GM12891 (cell line): ENCODE measurements at places on chromosomes 5 and 9.

GRCh38 chr9:137390553-137391410, 32.2 kb downstream of the EXD3 start:
- no peak for DNase-seq

DNA sequence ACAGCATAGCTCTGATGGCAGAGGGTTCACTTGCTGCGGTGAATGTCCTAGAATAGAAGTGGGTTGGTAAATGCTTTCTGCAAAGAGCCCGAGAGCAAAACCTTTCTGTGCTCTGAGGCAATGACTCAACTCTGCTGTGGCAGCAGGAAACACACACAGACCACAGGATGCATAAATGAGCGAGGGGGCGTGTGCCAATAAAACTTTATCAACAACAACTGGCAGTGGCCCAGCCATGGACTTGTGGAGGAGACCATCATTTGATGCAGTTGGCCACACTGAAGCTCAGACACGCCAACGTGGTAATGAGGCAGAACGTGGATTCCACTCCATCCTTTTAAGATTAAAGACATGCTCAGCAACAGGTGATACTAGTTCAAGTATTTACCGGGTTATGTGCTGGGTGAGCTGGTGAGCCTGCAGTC, 6.8 kb downstream of the MRPL36 start:
- DNase-seq, result peak; percentile 68

DNA sequence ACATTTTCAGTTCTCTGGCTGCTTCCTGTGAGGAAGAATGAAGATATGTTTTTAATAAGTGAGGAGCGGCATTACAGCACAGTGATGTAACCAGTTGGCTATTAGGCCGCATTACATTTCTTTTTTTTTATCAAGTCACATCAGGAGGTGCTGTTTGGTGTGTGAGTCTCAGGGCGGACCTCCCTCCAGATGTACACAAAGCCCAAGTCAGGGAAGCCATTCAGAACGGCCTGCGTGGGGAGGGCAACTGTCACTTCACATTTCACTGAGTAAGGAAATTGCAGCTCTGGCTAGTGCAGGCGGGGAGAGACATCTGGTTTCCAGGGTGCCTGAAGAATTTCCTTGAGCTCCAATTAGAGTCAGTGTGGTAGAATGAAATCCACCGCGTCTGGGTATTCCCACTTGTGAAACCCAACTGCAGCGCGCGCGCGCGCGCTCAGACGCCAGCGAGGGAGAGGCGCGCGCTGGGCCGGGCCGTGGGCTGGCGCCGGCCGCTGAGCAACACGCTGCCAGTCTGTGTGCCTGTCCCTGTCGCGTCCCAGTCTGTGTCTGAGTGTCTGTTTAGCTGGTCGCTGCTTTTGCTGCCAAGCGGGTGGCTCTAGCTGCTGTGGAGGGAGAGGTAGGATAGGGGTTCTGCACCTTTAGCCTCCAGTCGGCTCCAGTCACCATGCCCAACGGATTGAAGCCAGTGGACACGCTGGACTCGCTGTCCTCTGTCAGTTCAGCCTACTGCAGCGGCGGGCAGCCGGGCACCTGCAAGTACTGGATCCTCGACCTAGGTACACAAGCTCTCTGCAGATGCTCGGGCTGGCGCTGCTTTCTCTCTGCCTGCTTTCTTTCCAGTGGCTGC, 140.8 kb upstream of the OTULINL start:
- no peak for DNase-seq

- no peak for DNase-seq
These were observed 31.8 kb upstream of the FGF1 start for GRCh38 chr5:142717582-142718215.

DNA sequence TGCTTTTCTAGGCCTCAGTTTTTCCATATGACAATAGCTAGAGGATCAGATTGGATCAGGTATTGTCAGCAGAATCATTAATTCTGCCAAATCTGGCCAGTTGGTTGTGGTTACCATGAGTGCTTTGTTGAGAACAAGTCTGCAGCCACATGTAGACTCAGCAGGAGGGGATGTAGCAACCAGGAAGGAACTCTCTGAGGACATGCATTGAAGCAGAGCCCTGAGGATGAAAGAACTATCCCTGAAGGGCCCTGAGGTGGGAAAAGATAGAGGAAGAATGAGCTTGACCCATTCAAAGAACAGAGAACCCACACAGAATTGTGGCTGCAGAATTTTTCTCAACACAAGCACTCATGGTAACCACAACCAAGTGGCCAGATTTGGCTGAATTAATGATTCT, 60.1 kb upstream of the AFAP1L1 start:
- DNase-seq, result no peak

- no peak for DNase-seq
These were observed 301.6 kb downstream of the NR3C1 start for GRCh38 chr5:143101725-143102386.

DNA sequence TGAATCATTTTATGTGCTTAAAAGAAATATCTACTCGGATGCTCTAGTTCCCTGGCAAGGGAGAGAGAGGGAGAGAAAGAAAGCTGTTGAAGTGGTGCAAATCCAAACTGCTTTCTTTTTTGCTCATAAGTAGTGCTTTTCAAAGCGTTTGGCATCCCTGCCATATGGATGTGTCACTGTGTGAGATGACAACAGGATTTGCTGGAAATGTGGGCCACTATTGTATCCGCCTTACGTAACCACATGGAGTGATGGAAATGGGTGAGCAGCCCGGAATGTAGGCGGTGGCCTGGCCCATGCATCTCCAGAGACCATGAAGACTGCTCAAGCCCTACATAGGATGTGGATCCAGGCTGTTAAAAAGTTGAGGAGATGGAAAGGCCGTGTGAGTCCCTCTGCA, 30.8 kb downstream of the TJP2 start:
- no peak for DNase-seq

GRCh38 chr9:121360601-121361374, 9.3 kb downstream of the STOM start:
- DNase-seq, result no peak

DNA sequence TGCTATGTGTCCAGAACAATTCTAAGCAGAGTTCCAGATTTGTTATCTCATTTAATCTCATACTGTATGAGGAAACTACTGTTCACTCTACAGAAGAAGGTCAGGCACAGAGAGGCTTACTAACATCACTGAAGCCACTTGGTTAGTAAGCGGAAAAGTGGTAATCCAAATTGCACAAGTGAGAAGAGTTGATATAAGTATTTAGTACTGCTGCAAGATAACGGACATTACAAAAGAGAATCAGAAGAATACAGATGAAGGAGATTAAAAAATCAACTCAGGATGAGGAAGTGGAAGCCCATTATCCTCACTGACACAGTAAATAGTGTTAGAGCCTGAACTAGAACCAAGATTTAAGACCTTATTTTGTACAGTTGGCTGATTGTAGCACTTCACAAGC, 22.3 kb upstream of the TLR4 start:
- DNase-seq, result no peak

DNA sequence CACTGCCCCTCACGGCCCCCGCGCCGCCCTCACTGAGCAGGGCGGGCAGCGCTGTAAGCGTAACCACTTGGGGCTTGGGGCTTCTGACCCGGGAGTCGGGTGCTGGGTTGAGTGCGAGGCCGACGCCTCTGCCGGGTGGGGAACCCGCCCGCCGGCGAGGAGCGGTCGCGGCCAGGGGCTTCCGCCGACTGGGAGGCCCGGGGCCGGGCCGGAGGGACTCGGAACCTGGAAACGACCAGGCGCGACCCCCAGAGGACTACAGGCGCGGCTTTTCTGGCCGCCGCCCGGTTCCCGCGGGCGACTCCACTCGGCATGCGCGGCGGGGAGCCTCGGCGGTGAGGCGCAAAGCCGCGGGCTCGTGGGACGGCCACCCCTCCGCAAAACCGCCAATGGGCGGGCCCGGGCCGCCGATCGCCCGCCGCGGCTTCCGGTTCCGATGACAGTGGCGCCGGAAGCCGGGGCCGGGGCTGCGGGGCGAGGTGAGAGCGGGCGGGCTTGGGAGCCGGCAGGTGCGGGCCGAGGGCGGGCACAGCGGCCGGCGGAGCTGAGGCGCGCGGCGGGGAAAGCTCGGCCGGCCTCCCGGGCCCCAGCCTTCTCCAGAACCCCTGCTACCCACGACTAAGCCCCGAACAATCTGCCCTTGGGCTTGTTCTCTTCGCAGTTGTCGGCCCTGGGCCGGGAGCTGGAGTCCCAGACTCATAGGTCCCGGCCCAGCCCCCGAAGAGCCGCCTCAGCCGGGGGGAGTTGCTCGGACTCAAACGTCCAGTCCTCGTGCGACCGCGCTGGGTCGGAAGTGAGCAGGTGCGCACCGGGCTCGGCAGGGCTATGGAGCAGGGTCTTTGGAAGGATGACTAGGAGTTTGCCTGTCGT, at the start of gene RMND5B:
RMND5B (plus strand) TSS at position 439 of the 870 bp plus-strand sequence. CDS start 7,106 bp downstream, outside the sequence.
- peak; percentile 96 for DNase-seq

DNA sequence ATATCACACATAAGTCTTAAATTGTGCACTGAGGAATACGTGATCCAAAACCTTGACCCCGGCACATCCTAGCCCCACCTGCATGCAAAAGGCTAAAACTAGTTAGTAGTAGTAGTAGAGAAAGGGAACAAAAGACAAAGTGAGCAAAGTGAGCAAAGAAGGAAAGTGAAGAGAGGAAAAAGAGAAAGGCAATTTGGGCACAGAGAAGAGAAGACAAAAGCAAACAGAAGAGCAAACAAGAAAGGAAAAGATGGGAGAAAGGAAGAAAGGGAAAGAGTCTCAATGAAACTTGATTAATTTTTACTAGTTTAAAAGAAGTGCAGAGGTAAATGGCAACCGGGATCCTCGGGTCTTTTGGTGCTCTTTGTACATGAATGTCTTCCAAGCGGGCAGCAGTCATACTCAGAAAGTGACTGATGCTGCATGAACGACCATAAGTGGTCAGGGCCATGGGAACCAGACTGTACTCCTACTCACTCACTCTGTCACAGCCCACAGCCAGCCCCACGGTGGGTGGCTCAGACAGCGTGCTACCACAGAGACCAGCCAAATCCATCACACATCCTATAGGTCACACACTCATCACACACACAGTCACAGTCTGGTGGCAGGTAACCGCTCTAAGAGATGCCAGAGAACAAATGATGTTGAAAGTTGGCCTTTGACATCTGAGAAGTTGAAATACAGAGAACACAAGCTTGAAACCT, 203.9 kb downstream of the FBN2 start:
- DNase-seq, result no peak

- no peak for DNase-seq
These were observed 1.4 kb upstream of the CIZ1 start for GRCh38 chr9:128192601-128193371.

DNA sequence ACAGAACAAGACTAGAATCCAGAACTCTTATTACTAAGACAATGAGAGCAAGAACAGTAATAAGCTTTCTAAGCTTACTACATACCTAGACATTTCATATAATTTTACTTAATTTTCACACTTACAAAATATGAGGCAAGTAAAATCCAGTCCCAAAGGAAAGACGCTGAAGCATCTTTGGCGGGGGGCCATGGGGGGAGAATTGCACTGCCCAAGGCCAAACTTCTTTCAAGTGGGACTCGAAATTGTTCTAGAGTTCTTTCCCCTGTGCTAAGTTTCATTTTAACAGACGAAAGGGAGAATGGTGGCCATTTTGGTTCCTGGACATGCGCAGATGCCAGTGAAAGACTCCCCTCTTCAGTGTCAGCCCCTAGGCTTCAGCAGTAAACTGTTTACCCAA, 72.3 kb downstream of the PRRT1B start:
- no peak for DNase-seq

GRCh38 chr9:119453490-119453911, 84.3 kb upstream of the BRINP1 start:
- no peak for DNase-seq

GRCh38 chr5:147417135-147417813, 92.6 kb downstream of the DPYSL3 start:
- no peak for DNase-seq

- no peak for DNase-seq
These were observed 1.7 kb downstream of the INPP5E start for GRCh38 chr9:136437839-136438547.

GRCh38 chr5:132456987-132457361, 33.6 kb downstream of the IRF1 start:
- DNase-seq, result no peak

- no peak for DNase-seq
These were observed 3.4 kb downstream of the UNC5A start for GRCh38 chr5:176813587-176814312.

DNA sequence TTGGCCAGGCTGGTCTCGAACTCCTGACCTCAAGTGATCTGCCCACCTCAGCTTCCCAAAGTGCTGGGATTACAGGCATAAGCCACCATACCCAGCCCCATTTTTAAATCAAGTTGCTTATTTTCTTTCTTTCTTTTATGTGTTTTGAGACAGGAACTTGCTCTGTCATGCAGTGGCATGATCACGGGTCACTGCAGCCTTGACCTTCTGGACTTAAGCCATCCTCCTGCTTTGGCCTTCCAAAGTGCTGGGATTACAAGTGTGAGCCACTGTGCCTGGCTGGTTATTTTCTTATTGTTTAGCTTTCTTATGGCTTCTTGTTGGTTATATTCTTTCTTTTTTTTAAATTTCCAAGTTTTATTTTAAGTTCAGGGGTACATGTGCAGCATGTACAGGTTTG, 79.7 kb upstream of the C5orf63 start:
- no peak for DNase-seq

DNA sequence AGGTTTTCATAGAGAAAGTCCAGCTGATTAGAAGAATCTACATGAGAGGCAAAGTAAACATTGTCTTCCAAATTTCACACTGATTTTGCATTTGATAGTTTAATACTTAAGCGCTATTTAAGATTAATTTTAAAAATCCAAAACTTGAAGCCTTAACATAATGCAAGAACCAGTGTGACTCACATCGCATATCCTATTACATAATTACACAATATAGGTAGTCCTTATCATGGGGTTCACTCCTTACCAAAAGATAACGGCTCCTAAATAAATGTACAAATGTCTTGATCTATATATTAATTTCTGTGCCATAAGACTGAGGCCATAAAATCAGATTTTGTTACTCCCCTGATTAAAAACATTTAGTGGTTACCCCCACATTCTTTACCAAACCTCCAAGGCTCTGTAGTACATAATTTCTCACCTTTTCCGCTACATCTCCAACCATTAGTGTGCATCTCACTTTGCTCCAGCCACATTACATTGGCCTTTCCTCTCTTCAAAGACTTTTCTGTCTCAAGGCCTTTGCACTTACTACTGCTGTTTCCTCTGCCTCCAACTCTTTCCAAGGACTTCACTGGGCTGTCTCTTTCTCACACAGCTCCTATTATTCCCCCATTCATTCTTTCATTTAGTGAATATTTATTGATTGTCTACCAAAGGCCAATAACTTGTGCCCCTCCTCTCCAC, 1.0 kb downstream of the RIOK2 start:
- no peak for DNase-seq

DNA sequence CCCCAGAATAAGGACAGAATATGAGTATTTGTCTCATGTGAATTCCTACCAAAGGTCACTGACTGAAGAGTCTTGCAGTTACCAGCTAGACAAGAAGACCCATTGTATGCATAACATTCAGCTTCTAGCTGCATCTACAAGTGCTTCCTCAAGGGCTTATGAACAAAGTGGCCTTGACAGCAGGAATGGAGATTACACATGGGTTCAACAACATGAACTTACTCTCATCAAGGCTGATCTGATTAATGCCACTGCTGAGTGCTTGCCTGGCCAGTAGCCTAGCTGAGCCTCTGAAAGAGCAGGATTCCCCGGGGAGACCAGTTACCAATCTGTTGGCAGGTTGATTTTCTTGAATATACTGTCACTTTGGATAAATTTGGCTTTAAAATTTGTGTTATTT, 76.7 kb upstream of the CHD1 start:
- no peak for DNase-seq

- DNase-seq, result no peak
These were observed 10.8 kb downstream of the TRIM32 start for GRCh38 chr9:116697887-116698286.
